Articular chondrocyte of knee joint (primary cell): ENCODE measurements at places on chromosomes 16 and 17. TPM values are rescaled to one million over a fixed set of nuclear protein-coding genes. Genes with fewer than 3 reads are reported as not detected.

The ASPHD1 gene
- total RNA-seq, result 3.1 and 4.8 TPM in 2 replicates

The SPATA22 gene
- 1.3 TPM in 1 of 2 replicates, not detected in the other for total RNA-seq

The CDC27 gene
- total RNA-seq, result 117 and 119 TPM in 2 replicates

The HS3ST4 gene
- not detected in 2 replicates for total RNA-seq

The ELMO3 gene
- 0.11 and 0.13 TPM in 2 replicates for total RNA-seq

The SSTR5 gene
- 0.26 and 0.32 TPM in 2 replicates for total RNA-seq

The CACNA1H gene
- not detected in 2 replicates for total RNA-seq

The PRR29 gene
- total RNA-seq, result 0.32 and 0.39 TPM in 2 replicates

The SNN gene
- 12.2 and 12.9 TPM in 2 replicates for total RNA-seq

The AOC2 gene
- total RNA-seq, result 1.3 and 2.6 TPM in 2 replicates

The MPP3 gene
- 8.2 and 8.6 TPM in 2 replicates for total RNA-seq

The B9D1 gene
- total RNA-seq, result 24.2 and 30.6 TPM in 2 replicates

The GAS2L2 gene
- total RNA-seq, result under 0.01 TPM in 1 of 2 replicates, not detected in the other

The PROCA1 gene
- 0.54 and 0.78 TPM in 2 replicates for total RNA-seq
